Epithelial cell of proximal tubule (primary cell): ENCODE measurements at places on chromosomes 12 and 14.
A peak's percentile ranks its signal among the peaks of the same experiment; 100 is the strongest.

DNA sequence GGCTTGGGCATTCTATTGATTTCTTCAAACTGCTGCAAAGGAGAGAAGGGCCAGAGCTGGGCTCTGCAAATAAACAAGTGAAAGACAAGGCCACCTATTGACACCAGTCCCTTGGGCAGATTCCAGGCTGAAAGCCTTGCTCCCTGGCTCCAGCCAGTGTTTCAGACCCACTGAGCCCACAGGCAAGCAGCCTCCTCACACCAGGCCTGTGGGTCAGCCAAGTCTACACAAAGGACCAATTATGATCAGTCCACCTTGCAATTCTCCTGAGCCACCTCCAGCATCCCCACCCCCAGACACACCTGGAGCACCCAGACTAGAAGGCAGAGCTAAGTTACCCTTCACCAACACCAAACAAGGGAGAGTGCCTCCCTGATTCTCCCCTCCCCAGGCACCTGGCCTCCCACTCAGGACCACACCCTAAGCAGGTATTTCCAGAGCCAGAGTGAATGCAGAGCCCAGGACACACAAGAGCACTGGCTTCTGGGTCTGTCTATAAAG lies 13.8 kb downstream of the ACTN1 start:
- DNase-seq = no peak

DNA sequence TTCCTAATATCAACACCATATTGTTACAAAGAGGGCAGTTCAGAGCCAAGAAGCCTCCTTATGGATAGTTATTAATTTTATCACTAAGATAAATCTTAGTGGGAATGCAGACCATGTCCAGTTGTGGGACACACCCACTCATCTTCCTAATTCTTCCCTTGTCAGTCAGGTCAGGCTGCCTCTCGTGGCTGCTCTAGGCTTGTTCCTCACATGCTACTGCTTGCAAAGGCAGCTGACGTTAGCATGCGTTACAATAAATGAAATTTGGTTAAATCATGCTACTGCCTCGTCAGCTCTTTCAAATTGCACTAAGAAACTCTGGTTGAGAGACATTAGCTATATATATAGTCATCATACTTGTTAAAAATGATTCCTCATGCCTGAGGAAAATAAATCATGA lies 108.4 kb downstream of the CAND1 start:
- DNase-seq = no peak

- DNase-seq = no peak
Measured at GRCh38 chr12:53591301-53592206, 34.6 kb downstream of the ATF7 start.

- no peak for DNase-seq
Measured at GRCh38 chr12:17342381-17342961, 736.5 kb upstream of the LMO3 start.

DNA sequence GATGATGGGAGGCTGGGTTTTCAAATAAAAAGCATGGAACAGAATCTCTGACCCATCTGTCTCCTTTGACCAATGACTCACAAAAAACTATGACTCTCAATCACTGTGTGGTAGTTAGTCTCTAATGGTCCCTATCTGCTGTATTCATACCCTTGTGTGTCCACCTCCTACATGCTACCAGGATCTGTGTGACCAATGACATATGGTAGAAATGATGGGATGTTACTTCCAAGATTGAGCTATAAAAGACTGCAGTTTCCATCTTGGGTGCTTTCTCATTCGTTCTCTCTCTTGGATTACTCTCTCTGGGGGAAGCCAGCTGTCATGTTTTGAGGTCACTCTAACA lies 144.7 kb upstream of the BTG1 start:
- no peak for DNase-seq

DNA sequence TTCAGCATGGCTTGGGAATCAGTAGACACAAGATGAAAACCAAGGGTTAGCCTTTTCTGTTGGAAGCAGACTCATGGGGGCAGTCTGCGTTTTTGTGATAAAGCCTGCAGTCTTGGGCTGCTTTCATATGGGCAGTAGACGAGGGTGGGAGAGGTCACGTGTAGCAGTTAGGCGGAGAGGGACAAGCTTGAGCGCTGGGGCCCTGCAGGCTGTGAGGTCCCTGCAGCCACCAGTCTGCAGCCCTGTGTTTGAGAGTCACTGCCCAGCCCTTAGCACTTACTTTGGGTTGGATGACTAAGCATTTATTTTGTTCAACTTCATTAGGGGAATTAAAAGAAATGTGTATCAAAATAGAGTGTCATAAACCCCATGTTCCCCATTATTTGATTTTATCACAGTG lies 37.2 kb downstream of the EP400 start:
- DNase-seq = no peak

DNA sequence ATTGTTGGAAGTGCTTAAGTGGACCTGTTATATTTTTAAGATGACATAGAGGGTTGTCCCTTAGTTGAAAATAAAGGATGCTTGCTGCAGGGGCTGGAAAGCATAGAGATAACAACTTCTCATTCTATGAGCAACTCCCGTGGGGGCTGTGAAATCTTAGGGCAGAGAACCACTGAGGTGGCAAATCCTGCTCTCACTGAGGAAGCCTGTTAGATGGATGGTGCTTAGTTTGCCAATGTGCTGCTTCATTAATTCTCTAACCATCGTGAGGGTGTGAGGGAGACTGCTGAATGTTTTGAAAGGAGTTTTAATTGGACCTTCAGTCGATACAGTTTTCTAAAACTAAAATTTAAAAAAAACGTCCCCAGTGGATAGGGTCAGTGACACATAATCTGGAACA lies 46.5 kb downstream of the PTPRO start:
- no peak for DNase-seq

DNA sequence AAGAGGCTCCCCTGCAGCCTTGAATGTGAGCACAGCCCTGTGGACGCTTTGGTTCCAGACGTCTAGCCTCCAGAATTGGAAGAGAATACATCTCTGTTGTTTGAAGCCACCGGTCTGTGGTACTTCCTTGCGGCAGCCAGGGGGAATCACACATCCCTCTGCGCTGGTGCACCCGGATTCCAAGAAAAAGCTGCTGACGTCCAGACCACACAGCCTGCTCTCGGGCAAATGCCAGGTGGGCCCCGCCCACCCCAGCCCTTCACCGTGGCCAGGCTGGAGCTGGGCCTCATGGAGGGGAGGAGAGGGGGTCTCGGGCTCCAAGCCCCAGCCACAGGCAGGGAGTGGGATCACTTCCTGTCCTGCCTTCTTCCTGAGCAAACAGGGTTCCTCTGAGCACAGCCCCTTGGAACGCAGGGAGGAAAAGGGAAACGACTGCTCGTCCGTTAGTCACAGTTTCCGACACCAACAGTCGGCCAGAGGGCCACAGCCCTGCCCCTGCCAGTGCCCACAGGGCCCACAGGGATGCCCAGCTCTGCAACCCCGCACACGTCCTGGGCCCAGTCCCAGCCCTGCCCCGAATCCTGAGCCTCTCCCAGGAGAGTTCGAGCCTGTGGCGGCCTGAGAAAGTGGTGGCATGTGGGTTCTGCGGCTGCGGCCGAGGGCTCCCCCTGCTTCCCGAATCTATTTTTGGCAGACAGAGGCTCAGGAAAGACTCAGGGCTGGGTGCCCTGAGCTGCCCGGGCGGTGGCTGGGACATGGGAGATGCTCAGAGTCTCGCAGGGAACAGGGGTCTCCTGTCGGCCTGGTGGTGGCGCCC lies 85.3 kb downstream of the RFLNA start:
- no peak for DNase-seq

- no peak for DNase-seq
Measured at GRCh38 chr12:12734054-12734453, 16.9 kb downstream of the CDKN1B start.

- DNase-seq = no peak
Measured at GRCh38 chr12:90085494-90086274, 377.0 kb upstream of the ATP2B1 start.

GRCh38 chr12:127896661-127897060 lies 370.3 kb upstream of the TMEM132C start:
- no peak for DNase-seq

DNA sequence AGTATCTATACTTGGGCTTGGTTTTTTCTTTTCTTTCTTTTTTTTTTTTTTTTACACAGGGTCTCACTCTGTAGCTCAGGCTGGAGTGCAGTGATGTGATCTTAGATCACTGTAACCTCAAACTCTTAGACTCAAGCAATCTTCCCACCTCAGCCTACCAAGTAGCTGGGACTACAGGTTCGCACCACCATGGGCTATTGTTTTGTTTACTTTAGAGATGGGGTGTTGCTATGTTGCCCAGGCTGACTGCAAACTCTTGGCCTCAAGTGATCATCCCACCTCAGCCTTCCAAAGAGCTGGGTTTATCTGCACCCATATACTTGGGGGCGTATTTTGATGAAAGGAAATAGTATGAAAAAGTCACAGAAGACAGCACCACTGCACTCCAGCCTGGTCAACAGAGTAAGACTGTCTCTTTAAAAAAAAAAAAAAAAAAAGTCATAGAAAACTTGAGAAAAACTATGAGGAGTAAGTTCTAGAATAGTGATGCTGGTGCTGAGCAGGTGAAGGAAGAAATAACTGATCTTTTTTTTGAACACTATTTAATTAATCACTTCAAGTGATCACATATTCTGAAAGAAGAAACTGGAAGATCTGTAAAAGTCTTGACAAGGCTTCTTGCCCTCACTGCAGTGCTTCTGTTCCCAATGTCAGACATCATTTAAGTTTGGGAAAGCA lies 53.8 kb upstream of the NPFF start:
- DNase-seq = no peak

GRCh38 chr14:97706819-97707218 lies 909.6 kb downstream of the VRK1 start:
- no peak for DNase-seq

- no peak for DNase-seq
Measured at GRCh38 chr12:97503073-97503855, 40.7 kb downstream of the RMST start.

DNA sequence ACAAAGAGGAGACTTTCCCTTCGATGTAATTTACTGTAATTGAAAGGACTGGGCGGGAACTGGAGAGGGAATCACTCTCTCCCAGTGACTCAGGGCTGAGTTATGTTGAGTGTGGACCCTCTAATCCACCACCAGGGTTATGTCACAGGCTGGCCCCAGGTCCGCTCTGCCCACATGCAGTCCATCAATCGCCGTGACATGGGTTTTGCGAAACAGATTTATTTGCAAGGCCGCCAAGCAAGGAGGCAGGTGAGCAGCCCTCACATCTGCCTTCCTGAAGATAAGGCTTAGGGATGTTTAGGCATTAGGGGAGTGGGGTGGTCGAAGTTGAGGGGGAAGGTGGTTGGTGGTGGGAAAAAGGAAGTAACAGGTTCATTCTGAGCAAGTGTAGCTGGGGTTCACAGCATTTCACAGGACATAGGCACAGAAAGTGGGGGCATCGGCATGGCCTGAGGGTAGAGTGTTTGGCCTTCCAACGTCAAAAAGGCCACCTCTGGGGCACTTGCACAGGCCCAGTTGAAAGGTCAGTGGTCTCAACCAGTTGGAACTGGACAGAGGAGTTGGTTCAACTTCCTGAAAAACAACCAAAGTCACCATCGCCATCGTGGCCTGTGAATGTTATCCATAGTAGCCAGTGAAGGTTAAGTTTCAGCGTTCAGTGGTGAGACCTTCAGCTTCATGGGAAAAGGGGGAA lies 66.9 kb downstream of the DNAH10 start:
- no peak for DNase-seq

DNA sequence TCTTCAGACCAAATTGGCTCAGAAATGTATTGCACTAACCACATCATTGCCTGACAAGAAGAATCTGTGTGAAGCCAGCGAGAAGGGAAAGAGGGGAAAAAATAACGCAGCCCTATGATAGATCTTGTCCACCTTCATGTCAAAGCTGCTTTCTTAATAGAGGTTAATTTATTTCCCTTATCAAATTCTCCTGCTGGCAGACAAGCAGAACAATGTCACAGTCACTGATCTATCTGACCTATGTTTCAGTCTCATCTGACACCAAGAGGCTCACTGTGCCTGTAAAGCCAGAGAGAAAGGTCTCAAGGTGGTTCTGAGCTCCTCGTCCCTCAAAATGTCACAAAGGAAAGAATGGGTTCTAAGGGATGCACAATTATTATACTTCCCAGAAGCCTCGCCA lies 190.2 kb upstream of the NOS1 start:
- DNase-seq = no peak

DNA sequence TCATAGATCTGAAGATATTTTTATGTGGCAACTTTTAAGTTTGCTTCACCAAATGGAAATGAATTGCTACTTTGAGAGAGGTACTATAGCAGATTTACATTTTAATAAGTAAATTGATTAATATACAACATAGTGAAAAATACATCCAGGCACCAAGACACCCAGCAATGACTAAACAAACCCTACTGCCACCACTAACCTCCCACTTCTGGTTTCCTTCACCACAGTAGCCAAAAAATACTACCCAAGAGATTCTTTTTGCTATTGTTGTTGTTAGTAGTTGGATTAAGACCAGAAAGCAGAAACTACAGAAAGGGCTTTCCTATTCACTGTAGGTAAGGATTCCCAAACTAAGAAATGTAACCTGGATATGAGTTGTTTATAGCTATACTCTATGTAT lies 54.1 kb downstream of the COCH start:
- no peak for DNase-seq

GRCh38 chr14:99041820-99042174 lies 230.2 kb downstream of the BCL11B start:
- no peak for DNase-seq

GRCh38 chr12:77273898-77274297 lies 208.5 kb upstream of the E2F7 start:
- no peak for DNase-seq

DNA sequence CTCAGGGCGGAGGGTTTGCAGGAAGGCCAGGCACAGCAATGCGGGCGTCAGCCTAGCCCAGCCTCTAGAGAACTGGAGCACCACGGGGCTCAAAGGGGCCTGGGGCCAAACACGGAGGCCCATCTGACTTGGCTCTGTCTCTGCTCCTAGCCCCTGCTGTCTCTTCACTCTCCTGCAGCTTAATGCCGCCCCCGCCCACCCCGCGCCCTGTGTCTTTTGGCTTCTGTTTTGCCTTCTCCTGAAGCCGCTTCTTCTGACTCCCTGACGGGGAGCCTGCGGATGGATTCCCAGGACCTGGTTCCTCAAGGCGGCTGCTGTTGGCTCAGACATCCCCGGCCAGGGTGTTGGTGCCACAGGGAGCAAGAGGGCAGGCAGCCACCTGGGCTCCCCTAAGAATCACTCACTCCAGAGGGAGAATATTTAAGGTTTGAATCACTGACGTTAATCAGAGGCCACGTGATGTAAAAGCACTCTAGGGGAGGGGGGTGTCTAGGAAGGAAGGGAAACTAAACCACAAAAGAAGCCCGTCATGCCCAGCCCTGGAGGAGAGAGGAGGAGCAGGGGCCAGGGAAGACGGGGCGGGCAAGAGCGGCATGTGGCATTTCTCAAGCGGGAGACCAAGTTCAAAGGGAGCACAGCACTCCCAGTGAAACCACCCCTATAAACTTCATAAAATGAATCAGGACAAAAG lies 36.9 kb upstream of the PRMT8 start:
- peak; percentile 31 for DNase-seq

DNA sequence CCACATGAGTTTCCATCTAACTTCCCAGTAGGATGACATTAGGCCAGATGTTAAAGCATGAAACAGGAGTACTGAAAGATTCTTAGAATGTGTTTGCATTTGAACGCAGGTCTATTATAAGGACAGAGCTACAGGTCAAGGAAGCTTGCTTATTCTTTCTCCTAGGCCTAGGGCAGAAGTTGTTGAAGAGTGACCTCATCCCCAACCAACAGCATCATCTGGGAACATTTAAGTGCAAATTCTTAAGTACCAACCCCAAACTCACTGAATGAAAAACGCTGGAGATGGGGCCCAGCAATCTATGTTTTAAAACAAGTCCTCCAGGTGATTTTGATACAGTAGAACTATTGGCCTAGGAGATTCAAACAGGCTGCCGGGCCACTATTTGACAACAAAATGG lies 52.4 kb downstream of the PAPLN start:
- no peak for DNase-seq

GRCh38 chr12:71392521-71393145 lies 47.0 kb upstream of the LGR5 start:
- DNase-seq = peak; percentile 57
